Activated CD4-positive, alpha-beta T cell treated with anti-CD3 and anti-CD28 coated beads, Interleukin-2, Interleukin-6, amounts not matched to agents 100 ng/mL and 50 ng/mL, durations not matched to agents 16 hours and 8 hours (primary cell): ENCODE measurements at places on chromosomes 5 and 9.
A peak's percentile ranks its signal among the peaks of the same experiment; 100 is the strongest.

DNA sequence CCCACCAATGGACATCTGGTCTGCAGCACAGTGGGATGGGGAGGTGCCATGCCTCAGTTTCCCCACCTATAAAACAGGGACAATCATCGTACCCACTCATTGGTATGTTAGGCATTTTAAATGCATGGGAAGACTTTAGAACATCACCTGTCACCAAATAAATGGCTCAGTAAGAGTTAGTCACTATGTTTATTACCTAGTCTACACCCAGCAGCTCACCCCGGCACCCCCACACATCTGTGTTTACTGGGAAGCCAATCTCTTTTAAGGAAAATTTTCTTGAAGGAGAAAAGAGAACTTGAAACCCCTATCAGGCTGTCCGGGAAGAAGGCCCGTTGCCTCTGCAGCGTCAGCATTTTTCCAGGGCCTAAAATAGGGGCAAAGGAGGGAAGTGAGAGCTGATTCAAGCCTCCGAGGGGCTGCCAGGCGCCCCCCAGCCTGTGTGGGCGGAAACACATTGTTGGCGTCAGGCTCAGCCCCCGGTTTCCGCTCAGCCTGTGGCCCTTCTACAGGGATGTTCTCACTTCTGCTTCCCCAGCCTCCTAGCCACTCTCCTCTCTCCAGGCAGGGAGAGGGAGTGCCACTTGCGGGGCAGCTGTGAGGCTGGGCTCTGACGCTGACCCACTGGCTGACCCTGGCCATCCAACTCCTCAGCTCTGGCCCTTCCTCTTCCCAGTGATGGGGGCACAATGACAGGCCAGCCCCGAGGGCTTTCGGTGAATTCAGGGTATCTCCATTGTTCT, 4.6 kb downstream of the CSF1R start:
- no peak for DNase-seq

DNA sequence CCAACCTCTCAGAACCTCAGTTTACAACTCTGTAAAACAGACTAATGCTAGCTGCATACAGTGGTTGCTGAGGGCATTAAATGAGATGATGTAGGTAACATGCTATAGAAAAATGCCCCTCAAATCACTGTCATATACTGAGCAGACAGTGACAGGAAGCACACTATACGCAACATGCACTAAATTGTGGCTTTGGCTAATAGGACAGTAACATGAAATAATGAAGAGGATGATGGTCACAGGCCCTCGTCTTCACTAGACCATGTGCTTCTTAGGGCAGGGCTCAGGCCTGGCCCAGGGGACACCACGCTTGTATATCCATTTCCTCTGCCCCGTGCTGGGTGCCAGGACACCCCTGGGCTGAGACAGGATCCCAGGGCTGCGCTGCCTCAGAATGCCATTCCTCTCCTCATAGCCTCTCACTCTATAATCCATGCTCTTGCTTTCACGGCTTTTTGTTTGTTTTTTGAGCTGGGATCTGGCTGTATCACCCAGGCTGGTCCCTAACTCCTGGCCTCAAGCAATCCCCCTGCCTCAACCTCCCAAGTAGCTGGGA, 18.9 kb downstream of the CSF1R start:
- DNase-seq, result no peak

DNA sequence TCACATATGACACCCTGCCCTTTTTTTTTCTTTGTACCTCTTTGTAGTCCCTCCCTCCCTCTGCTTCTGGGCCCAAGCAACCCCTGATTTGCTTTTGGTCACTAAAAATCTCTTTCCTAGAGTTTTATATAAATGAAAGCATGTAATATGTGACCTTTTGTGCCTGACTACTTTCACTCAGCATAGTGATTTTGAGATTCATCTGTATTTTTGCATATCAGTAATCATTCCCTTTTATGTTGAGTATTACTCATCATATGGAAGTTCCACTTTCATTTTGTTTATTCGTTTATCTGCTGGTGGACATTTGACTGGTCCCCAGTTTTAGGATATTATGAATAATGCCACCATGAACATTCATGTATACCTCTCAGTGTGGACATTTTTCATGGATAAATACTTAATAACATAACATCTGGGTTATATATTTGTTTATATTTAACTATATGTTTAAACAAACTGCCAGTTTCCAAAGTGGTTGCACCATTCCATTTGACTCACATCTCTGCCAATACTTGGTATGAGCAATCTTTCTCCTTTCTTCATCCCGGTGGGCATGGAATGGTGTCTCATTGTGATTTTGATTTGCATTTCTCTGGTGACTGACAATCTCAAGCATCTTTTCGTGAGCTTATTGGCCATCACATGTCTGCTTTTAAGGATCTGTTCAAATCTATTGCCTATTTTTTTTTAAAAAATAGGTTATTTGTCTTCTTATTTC, 115.7 kb upstream of the S1PR3 start:
- no peak for DNase-seq

DNA sequence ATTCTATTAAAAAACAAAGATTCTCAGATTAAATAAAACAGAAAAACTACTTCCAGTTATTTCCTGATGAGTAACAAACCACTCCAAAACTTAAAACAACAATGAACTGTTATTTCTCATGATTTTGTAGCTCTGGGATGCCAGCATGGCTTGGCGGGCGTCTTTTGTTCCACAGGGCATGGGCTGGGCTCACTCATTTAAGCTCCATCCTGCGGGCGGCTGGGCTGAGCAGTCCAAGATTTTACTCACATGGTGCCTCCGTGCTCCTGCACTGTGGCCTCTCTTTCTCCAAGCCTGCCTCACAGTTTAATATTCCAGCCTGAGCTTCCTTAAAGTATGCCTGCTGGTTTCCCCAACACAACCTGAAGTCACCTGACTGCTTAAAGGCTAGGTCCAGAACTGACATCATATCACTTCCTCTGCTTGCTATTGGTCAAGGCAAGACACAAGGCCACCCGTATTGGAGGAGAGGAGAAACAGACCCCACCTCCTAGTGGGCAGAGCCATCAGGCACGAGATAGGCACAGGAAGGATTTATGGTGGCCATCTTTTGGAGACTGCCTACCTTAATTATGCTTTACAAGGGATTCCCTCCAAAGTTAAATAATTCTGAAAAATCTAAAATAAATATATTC, 41.6 kb upstream of the ZBTB43 start:
- DNase-seq, result no peak

DNA sequence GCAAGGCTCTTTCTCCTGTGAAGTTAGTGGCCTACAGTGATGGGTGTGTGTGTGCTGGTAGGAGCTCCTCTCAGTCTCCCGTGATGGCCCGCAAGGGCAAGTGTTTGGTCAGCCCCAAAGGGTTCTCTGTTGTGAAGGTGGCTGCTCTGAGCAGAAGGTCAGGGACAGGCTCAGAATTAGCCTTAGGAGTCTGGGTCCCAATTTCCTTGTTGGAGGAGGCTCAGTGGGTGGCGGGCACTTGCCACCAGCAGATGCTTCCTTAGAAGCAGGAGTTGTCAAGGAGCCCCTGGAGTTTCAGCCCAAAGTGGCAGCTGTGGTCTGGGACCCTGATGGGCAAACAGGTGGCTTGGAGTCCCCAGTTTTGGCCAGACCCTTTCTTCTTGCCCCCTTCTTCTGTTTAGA, 154.4 kb downstream of the MACROH2A1 start:
- DNase-seq, result no peak

DNA sequence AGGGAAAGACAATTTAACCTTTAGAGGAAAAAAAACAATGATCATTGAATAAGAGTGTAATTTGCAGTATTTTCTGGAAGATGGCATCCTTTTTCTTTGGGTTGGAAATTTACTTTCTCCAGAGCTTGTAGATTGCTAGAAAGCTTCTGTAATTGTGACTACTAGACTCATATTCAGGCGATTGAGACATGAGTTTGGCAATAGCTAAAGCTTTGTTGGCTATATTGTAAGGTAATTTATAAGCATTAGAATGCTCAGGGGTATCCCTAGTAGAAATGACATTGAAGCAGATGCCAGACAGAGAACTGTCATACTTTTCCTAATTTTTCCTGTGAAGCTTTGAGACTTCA, 115.3 kb downstream of the UNC13B start:
- DNase-seq, result no peak

DNA sequence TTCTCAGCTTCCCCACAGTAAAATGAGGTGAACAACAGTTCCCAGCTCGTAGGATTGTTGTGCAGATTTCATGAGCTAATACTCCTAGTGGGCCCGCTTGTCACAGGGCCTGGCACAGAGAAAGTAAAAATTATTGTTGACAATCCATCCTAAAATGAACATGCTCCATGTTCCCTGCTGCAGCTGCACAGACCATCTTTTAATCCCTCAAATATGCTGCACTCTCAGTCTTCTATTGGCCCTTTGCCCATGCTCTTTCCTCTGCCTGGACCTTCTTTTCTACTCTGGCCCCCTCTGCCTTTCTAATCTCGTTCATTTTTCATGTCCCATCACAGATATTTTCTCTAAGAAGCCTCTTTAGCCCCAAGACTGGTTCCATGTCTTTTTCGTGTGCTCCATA, 117.7 kb upstream of the NR3C1 start:
- DNase-seq, result no peak

GRCh38 chr5:101482931-101483330, 579.8 kb upstream of the ST8SIA4 start:
- no peak for DNase-seq

- DNase-seq, result peak; percentile 75
These were observed 41.8 kb upstream of the KDM4C start for GRCh38 chr9:6715755-6716643.

- peak; percentile 36 for DNase-seq
These were observed 1.2 kb upstream of the BTF3 start for GRCh38 chr5:73496984-73497457.

GRCh38 chr5:100965291-100965690, 62.2 kb upstream of the ST8SIA4 start:
- DNase-seq, result no peak

- no peak for DNase-seq
These were observed 52.3 kb downstream of the C9orf153 start for GRCh38 chr9:86207193-86207592.

- DNase-seq, result no peak
These were observed 141.0 kb downstream of the GADD45G start for GRCh38 chr9:89745601-89746376.

DNA sequence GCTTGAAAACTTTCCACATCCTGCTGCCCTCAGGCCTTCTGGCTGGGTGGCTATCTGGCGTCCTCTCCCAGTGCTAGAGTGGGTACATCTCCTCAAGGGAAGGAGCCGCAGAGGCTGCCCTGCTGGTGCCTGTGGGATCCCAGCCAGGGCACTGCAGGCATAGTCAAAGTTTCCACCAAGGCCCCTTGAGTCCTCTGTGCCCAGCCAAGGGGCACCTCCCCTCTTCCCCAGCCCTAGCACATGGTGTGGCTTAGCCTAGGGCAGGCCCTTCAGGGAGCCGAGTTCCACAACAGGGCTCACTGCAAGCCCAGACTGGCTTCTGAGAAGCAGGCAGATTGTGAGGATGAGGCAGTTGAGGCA, 103.2 kb downstream of the RGS3 start:
- no peak for DNase-seq

GRCh38 chr5:120450910-120451309, 13.2 kb upstream of the PRR16 start:
- DNase-seq, result no peak

- no peak for DNase-seq
These were observed 145.4 kb downstream of the CMYA5 start for GRCh38 chr5:79834754-79835714.

DNA sequence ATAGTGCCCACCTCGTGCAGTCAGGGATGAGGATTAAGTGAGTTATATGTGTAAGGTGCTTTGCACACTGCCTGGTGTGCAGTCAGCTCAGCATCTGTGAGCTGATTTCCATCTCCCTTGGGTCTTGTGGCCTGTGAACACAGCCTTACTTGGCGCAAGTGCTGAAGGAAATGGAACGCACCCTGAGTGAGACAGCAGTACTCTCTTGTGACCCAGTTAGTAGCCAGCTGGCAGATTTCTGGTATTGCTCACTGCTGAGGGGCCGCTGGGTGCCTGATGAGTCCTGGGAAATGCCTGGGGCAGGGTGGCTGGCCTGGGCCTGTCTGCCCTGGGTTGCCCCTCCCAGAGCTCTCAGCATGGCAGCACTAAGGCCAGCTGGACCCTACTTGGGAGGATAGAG, 90.9 kb upstream of the BOD1 start:
- DNase-seq, result no peak

GRCh38 chr5:78627766-78628165, 20.8 kb downstream of the LHFPL2 start:
- DNase-seq, result no peak

- DNase-seq, result no peak
These were observed 1.1 kb downstream of the LHX2 start for GRCh38 chr9:124012368-124013301.

DNA sequence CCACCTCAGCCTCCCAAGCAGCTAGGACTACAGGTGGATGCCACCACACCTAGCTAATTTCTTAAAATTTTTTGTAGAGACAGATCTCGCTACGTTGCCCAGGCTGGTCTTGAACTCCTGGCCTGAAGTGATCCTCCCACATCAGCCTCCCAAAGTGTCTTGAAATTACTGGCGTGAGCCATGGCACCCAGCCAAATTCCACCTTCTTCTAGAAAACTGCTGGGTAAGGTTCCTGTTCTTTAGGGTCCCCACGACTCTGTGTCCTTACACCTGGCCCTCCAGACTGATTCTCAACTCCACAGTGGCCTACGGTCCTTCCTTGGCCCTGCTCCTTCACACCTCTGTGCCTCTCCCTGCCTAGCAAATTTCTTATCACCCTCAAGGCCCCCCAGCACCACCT, 1.9 kb downstream of the MAPK9 start:
- no peak for DNase-seq

- DNase-seq, result no peak
These were observed 36.2 kb upstream of the TTC1 start for GRCh38 chr5:159972538-159973362.

GRCh38 chr5:151223447-151224264, at the start of gene CCDC69:
Gene CCDC69 (minus strand): TSS chr5:151224092. CDS start chr5:151223970, 122 bp downstream.
- peak; percentile 80 for DNase-seq
